ENCODE measurements at places on chromosomes 7 and 10.
A peak's percentile ranks its signal among the peaks of the same experiment; 100 is the strongest.

DNA sequence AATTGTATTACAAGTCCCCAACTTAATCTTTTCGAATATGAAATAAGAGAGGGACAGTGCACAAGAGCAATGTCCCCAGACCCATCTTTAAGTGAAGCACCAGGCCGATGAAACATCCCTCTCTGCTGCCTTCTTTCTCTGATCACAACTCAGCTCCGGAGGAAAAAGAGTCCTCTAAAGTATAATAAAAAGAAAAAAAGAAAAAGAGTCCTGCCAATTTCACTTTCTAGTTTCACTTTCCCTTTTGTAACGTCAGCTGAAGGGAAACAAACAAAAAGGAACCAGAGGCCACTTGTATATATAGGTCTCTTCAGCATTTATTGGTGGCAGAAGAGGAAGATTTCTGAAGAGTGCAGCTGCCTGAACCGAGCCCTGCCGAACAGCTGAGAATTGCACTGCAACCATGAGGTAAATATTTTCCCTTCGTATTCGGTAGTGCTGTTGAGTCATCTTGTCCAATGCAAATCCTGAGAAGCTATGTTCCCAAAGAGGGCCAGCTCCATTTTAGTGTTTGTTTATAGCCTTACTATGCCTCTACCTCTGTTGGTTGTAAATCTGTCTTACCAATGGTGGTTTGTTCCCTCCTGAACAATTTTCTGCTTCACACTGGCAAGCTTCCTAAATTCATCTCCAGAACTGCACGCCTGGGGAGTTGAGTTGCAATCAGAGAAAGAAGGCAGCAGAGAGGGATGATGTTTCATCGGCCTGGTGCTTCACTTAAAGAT, at the start of gene IFIT2:
Gene IFIT2, plus strand, starts transcription at position 326 of the 725 bp plus-strand sequence. Its CDS starts 78 bp downstream, at position 404.
- DNase-seq = peak; percentile 54

DNA sequence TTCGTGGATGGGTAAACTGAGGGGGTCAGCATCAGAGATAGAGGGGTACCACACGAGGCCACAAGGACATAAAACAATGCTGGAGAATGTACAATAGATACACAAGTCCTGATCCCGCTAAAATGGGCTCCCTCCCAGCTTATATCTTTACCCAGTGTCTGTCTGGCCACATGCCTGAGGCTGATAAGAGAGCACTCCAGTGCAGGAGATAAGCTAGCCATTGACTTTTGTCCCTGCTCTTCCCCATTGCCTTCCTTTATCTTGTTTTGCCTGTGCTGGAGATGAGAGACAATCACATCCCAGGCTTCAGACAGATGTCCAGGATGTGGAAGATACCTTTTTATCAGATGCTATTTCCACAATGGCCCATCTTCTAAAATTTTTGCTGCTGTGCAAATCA, 6.0 kb downstream of the GAD2 start:
- no peak for DNase-seq

- DNase-seq = no peak
Observed at GRCh38 chr10:117740088-117740487, 197.5 kb downstream of the EMX2 start.

DNA sequence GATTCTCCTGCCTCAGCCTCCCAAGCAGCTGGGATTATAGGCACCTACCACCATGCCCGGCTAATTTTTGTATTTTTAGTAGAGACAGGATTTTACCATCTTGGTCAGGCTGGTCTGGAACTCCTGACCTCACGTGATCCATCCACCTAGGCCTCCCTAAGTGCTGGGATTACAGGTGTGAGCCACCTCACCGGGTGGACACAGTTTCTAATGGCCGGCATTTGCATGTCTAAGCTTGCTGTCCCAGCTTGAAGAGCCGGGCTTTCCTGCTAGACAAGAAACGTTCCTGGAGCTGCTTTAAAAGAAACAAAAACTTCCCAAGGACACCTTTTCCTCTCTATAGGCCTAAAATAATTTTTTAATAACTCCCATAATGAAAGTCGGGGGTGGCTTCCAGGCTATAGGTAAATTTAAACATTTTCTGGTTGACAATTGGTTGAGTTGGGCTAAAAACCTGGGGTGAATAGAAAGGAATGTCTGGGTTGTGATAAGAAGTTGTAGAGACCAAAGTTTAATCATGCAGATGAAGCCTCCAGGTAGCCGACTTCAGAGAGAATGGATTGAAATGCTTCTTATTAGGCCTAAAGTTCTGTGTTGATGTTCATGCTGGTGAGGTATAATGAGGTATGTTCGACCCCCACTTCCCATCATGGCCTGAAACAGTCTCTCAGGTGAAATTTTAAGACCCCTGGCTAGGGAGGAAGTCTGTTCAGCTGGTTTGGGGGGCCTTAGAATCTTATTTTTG, 8.8 kb downstream of the ACADSB start:
- no peak for DNase-seq

- no peak for DNase-seq
Observed at GRCh38 chr10:92655426-92655825, 34.3 kb upstream of the HHEX start.

- DNase-seq = no peak
Observed at GRCh38 chr7:927031-927671, 27.3 kb downstream of the ADAP1 start.

DNA sequence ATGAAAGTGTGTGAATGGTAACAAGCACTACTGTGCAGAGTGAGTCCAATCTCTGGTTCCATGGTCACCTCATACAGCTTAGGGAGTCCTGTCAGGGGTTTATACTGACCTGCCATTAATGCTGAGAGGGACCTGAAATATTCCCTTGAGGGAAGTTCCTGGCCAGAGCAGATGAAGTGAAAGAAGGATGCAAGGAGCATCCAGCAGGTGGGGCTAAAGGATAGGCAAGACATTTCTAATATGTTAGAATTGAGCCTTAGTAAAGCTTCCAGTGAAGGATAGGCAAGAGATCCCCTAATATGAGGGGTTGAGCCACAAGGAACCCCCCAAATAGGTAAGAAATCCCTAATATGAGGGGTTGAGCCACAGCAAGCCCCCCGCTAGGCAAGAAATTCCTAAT, 25.5 kb upstream of the FAM221A start:
- DNase-seq = peak; percentile 4

- DNase-seq = no peak
Observed at GRCh38 chr7:152052771-152053170, 27.3 kb downstream of the GALNT11 start.

DNA sequence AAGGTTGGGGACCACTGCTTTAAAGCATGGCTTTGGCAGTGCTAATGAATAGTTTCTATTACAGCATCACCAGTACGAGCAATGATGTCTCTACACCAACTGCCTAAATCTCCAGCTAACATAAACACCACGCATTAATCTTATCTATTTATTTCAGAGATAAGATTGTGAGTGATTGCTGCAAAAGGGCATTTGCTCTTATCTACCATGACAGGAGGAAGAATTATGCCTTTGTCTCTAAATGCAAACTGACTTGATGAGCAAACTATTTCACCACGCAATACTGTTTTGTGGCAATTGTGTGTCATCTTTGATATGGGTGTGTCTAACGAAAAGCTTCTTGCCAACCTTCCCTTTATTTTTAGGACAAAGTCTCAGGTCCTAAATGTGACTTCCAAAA, 684.9 kb downstream of the SORCS1 start:
- DNase-seq = no peak

DNA sequence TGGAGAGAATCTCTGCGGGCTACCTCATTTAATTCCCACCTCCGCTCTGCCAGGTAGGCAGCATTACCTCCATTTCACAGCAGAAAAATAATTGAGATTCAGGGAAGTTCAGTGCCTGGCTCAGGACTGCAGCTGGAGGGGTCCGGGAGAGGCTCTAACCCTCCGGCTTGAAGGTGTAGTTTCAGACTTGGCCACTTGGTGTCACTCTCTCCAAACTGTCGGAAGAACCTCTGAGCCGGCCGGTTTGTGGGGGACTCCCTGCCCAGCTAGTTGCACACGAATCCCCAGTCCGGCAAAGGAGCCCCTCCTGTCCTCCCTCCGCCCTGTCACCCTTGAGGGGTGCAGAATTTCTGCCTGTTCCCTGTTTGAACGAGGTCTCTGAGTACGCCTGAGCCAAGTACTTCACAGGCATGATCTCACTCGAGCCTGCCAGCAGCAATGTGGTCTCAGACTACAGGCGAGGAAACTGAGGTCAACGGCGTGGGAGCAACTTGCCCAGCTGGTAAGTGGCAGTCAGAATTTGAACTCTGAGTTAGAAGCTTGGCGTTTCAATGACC, 144.7 kb upstream of the ZNF716 start:
- DNase-seq = no peak

- DNase-seq = no peak
Observed at GRCh38 chr10:23100331-23101030, 5.1 kb downstream of the MSRB2 start.

DNA sequence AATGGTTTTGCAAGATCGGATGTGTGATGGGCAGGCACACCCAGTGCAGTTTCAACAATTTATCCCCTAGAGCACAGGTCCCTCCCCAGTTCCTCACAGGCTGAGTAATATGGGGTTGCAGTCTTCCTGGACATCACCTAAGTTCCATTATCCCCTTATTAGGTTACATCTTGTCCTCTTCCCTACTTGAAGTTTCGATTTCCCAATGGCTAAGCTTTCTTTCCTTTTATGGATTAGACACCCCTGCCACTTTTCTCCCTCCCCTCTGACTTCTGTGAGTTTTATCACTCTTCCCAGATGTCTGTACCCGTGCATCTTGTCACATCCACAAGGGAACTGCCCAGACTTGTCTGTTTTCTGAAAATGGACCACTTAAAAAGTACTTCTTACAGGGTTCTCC, 2.4 kb upstream of the NIPSNAP2 start:
- DNase-seq = no peak

DNA sequence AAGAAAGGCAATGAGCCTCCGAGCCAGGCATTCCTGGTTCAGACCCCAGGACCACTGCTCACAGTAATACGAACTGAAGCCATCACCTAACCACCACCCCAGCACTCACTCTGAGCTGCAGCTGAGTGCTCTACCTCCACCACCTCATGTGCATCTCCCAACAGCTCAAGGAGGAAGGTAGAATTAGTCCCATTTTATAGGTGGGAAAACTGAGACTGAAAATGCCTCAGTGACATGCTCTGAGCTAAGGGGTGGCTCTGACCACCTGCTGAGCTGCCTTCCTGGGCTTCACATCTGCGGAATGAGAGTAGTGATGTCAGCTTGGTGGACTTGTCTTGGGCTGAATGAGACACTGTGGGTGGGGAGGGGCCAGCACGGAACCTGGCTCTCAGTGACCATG, 159.7 kb upstream of the UNC5B start:
- DNase-seq = no peak

DNA sequence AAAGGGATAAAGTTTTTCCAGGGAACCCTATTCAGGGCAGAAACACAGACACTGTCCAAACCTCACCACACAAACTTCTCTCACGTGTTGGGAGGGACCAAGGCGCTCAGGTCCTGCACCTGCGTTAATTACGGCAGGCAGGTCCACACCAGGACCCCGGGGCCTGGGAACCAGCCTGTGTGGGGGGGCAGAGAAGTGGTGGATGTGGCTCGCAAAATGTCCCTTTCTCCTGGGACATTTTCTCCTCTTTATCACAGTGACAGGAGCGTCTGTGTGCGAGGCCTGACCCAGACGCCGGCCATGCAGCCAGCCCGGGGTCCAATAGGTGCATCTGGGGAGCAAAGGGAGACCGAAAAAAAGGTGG, 73.4 kb upstream of the ZNF722 start:
- DNase-seq = no peak

DNA sequence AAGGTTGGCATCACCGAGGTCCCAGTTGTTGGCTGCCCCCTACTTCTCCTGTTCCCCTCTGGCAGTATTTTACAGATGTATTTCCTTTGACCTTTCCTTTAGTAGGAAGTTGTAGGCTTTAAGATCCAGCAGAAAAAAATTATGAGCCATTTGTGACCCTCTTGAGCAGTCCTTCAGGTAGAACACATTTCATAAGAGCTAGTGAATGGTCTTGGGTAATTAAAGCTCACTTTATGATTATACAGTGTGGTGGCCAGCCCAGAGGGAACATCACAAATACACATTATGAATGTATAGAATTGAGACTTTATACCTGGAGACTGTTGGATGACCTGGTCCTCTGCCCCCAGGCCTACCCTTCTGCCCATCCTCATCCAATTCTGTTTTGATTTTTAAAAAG, 57.0 kb downstream of the KAT6B start:
- DNase-seq = no peak

GRCh38 chr7:106166651-106167342, 54.7 kb upstream of the SYPL1 start:
- peak; percentile 45 for DNase-seq

DNA sequence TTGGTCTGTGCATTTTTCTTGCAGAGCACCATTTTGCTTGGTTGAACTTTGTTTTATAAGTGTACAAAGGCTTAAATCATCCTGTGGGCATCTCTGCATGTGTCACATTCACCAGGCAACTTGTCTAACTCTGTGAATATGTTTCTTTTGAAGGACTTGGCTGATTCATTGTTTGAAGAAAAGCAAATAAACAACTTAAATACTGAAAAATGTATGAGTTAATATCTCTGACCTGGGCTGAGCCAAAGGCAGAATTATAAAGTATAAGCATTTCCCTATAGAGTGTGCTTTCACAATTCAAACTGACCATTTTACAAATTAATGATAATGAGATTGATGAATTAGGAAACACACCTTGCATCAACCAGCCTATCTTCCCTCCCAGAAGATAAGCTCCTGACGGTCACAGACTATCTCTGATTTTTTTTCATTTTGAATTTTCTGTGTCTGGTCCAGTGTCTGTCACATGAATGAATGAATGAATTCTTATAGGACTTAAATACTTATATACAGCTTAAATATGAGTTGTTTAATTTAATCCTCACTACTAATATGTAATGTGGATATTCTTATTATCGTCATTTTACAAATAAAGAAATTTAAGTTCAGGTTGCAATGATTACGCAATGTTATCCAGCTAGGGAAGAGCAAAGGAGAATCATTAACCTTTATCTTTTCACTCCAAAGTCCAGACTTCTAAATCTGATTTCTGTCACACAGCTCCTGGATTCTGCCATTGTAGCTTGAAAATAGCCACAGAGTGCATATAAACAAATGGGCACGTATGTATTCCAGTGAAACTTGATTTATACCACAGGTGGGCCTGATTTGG, 182.0 kb upstream of the PHYHIPL start:
- no peak for DNase-seq

DNA sequence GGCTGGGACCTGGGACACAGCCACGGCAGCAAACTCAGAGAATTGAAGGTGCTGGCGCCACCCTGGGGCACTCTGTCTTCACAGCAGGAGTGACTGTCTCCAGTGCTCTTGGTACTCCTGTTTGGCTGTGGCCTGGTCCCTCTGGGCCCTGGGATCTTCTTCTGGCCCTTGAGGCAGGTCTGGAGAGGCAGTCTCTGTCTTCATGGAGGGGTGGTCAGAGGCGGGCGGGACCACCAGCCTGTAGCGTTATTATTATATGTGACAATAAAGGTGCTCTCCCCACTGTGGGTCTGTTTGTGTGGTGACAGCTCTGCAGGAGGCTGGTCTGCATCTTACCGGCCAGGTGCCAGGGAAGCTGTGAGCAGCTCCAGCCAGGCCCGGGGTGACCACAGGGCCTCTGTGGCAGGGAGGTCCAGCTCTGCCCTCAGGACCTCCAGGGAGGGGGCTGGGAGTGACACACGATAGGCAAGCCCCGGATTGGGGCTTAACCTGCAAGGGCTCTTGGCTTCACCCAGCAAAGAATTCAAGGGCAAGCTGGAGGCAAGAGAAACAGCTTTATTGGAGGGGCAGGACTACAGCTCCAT, 70.3 kb downstream of the MYL10 start:
- no peak for DNase-seq

GRCh38 chr10:101400585-101400984, 46.6 kb downstream of the BTRC start:
- no peak for DNase-seq
